Esophagus squamous epithelium (tissue), 5 donors: ENCODE measurements at places on chromosomes 2 and 18.

- DNase-seq, result no peak
Observed at GRCh38 chr2:80092474-80092873, 212.1 kb downstream of the LRRTM1 start.

- DNase-seq, result no peak
Observed at GRCh38 chr2:207619764-207620203, 5.4 kb downstream of the METTL21A start.

GRCh38 chr2:26088038-26088643 lies 54.3 kb downstream of the RAB10 start:
- no peak for DNase-seq

DNA sequence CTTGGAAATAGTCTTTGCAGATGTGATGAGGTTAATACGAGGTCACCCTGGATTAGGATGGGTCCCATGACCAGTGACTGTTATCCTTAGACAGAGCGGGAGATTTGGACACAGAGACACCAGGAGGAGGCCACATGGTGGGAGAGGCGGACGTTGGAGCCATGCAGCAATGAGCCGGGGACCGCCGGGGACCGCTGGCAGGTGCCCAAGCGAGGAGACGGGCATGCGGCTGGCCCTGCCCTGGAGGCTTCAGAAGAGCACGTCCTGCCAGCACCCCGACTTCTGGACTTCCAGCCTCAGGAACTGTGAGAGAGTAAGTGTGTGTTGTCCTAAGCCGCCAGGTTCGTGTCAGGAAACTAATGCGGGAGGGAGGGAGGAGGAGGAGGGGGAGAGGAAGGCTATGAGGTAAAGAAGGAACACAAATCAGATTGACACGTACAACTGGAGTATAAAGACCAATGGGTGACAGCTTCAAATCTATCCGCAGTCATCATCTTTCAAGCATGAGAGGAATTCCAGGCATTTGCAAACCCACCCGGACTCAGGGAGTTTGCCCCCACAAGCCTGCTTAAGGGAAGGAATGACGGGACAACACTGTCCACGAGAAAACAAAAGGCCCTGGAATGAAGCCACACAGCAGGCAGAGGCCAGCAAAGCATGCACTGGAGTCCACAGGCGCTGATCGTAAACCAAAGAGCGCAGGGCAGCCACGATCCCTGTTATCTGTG lies 11.6 kb upstream of the BOK start:
- DNase-seq, result no peak

DNA sequence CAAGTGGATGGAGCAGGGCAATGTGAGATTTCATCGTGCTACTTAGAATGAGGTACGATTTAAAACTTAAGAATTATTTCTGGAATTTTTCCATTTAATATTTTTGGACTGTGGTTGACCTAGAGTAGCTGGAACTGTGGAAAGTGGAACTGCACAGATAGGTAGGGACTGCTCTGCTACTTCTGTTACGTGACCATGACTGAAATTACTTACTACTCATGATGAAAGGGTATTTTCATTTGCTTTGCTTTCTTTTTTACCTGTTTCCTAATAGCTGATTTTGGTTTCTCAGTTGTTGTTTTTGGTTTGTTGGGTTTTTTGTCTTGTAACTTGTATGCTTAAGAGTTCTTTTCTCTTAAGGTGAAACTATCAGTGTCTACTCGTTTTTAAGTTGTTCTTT lies 11.4 kb downstream of the UBE2E3 start:
- DNase-seq, result no peak

GRCh38 chr2:17326717-17327116 lies 191.5 kb downstream of the RAD51AP2 start:
- no peak for DNase-seq

DNA sequence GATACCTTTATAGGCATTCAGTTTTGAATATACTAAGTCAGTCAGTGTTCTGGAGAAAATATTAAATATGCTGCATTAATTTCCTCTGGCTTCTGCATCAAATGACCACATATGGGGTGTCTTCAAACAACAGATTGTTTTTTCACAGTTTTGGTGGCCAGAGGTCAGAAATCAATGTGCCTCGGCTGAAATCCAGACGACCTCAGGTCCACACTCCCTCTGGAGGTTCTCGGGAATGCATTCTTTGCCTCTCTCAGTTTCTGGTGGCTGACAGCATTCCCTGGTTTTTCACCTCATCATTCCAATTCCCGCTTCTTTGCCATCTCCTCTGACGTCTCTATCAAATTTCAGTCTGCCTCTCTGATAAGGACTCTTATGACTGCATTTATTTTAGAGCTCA lies 142.3 kb downstream of the ZNF407 start:
- DNase-seq, result no peak

- DNase-seq, result no peak
Observed at GRCh38 chr18:54856105-54856646, 27.9 kb downstream of the RAB27B start.

GRCh38 chr2:28155627-28156026 lies 237.0 kb upstream of the FOSL2 start:
- DNase-seq, result no peak

DNA sequence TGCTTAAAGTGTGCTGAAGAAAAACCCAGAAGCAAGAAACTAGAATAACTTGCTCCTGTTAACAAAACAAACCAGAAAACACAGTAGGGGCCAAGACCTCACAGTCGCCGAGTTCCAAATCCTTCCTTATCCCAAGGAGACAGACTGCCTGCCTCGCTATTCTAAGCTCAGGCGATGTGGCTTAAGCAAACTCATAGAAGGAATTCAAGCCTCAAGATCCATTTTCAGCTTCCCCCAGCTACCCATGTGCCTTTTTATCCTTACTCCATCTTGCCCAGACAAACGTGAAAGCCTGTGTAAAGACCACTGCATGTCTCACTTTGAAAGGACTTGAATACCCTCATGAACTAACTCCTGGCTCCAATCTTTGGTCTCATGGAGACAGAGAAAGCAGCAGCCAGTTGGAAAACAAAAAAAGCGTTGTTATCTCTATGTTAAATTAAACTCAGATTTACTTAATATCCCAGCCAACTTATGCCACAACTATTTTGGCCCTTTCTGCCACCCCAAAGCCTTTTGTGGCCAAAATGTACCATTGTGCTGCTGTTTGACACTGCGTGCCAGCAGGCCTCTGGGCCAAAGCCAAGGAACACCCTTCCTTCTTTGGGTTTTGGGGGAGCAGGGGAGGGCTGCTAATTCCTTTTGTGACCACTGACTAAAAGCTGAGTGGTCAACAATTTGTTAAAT lies 123.2 kb upstream of the FZD5 start:
- no peak for DNase-seq

GRCh38 chr2:202529389-202529788 lies 105.4 kb upstream of the FAM117B start:
- no peak for DNase-seq

GRCh38 chr2:29401994-29402393 lies 286.8 kb downstream of the CLIP4 start:
- DNase-seq, result no peak

DNA sequence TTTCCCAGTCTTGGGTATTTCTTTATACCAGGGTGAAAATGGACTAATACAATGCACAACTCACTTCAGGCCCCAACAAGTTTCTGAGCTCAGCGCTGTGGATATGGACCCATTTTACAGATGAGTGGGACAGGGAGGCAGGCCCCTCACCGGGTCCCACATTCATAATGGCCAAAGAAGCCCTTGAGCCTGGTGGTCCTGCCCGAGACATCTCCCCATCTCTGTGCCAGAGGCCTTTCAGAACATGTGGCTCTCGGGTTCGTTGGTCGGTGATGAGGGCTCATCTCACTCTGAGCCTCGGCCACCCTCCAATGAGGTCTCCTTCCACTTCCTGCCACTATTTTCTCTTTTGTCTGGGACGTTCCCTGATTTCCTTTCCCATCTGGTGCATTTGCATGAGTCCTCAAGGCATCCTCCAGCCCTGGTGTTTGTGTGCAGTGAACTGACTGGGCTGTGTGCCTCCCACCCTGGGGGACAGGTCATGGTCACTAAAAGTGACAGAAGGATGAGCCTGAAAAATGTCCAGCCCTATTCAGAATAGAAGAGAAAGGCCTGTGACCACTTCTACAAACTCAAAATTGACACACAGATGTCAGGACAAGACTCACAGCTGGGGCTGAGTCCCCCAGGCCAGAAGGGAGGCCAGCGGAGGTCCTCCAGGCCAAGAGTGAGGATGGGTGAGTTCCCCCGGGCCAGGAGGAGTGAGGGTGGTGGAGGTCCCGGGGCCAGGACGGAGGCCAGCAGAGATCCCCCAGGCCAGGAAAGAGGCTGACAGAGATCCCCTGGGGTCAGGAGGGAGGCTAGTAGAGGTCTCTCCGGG lies 134.5 kb downstream of the PTGR3 start:
- no peak for DNase-seq

DNA sequence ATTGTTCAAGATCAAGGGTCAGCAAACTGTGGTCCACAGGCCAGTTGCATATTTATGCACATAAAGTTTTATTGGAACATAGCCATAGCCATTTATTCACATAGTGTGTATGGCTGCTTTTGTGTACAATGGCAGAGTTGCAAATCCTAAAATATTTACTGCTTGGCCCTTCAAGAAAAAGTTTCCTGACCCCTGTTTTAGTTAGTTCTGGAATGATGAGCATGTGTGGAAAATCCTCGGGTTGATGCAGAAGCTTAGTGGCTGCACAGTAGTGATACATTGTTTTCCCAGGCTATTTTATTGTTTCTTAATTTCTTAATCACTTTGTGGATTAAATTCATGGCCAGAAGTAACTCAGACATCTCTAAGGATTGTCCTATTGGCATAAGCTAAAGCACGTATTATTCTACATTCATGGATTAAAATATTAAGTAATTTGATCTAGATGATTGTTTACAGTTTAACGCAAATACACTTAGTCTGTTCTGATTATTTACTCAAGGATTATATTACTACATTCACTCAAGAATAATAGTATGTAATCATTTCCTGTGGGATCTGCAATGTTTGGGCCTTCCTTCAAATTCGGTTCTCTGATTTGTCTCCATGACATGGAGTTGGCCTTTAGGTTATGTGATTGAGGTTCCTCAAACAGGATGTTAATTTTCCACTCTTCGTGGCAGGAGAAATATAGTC lies 165.5 kb downstream of the TMEM247 start:
- no peak for DNase-seq

- DNase-seq, result no peak
Observed at GRCh38 chr2:33139949-33140348, 193.2 kb downstream of the LTBP1 start.
